Right renal cortex interstitium (tissue), 3 donors: ENCODE measurements at places on chromosomes 6 and 20. TPM values are rescaled to one million over a fixed set of nuclear protein-coding genes. Genes with fewer than 3 reads are reported as not detected.

DNA sequence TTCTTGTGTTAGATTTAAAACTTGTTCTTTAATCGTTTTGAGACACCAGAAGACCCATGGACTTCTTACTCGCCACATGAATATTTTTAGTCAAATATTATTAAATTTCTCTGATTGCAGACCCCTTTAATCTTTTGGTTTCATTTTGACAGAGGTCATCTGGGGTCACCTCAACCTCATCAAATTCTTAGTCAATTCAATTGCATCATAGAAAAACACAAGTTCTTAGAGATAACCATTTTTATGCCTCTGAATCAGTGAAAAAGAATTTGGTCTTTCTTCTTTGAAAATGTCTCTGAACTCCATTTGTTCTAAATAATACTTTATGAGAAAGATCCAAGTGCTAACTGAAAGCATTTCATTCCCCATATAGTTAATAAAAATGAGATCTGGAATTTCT is 55.2 kb upstream of the CBLN4 start:
- no peak for DNase-seq

DNA sequence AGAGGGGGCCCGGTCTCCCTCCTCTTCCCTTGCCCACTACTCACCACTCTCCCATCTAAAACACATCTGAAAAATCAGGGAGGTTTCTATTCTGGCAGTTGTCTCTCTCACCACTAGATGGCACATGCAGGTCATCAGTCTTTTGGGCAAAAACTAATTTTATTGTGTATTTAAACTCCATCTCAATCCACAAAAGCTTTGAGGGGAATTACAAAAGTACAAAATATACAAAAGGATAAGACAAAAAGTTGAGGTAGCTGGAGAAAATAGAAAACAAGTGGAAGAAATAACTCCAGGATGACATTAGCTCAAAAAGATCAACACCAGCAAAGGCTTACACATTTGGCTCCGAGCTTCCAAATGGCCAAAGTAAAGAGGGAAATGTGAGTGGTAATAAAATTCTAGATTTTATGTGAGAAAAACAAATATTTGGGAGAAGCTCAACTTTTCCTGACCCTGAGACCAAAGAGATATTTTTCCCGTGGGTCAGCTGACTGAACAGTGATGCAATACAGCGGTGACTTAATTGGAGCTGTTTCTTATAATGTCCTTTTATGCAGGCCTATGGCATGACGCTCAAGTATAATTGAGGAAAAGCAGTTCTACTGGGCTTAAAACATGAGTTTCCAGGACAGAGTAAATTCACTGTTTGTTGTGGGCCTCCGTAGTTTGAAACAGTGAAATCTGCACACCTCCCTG is 79.8 kb upstream of the CHD6 start:
- DNase-seq, result no peak

DNA sequence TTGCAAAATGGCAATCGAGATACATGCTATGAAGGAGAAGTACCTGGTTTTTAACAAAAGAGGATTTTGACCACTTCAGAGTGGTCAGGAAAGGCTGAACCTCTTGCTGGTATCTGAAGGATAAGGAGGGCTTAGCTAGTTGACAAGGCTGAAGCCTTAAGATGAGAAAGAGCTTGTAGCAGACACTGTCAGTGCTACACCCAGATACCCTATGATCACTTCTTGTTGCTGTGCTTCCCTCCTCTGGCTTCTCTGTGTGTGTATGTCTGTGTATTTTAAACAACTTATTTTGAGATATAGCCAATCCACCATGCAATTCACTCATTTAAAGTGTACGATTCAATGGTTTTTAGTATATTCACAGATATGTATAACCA is 38.9 kb upstream of the TGM2 start:
- no peak for DNase-seq

GRCh38 chr6:44094403-44095242 is 32.6 kb downstream of the MRPL14 start:
- DNase-seq, result no peak

DNA sequence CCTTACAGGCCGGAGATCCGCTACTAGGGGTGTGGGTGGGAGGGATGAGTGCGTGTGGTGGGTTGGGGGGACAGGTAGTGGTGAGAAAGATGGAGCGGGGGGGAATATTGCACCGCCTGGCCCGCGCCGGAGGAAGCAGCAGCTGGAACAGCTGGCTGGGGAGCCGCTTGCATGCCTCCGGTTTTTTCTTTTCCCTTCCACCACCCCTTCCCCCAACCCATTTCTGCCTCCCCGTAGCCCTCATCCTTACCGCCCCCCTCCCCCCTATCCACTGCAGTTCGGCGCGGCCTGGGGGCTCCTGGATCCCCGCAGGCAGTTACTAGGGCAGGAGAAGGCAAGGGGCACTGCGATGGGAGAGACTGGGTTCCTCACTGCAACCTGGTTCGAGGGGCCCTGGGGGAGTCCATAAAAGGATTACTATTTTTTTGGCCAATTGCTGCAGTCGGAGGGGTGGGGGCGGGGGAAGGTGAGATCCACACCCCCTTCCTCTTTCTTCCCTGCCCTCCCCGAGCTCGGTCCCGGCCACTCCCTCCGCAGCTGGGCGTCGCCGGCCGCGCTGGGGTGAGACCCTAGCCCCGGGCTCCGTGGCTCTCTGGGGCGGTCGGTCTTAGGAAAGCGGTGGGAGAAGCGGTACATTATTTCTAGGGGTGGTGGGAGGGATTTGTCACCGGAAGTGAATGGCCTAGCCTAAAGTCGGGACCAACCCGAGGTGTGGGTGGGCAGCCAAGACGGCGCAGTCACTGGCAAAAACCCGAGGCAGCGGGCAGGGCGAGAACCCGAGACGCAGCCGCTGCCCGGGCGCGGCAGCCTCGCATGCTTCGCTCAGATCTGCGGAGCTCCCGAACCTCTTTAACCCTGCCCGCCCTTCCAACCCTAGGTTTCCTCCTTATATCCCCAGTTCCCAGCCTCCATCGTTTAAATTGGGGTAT is 824 bp upstream of the TBCC start:
- no peak for DNase-seq

- DNase-seq, result no peak
Measured at GRCh38 chr6:75107913-75108312, 97.9 kb downstream of the COL12A1 start.

DNA sequence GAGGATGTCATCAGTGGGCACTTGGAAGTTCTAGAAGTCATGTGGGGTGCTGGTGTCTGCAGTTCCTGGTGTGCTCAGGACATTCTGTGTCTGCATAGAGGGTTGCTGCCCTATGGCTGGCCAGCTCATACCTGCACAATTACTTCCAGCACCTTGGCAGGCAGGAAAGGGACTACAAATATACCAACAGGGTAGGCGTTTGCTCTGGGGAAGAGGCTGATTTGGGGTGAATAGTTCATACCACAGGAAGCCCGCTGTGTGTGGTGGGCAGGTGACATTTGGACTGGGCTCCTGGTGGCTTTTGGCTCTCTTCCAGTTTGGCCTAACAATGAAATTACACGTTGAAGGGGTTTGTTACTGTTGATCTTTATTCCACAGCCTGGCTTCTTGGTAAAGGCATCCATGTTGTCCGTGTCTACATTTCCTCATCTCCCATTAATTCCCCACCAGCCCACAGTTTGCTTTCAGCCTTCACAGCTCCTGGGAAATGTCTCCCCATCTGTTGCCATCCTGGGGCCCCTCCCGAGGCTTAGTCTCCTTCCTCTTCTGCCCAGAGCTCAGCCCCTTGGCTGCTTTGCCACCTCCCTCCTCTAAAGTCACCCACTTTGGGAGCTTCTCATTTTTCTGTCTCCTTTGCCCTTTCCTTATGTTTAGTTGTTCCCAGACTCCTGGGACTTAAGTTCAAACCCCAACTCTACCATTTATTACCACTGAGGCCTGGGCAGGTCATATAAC is 88.1 kb downstream of the RSPH3 start:
- no peak for DNase-seq

DNA sequence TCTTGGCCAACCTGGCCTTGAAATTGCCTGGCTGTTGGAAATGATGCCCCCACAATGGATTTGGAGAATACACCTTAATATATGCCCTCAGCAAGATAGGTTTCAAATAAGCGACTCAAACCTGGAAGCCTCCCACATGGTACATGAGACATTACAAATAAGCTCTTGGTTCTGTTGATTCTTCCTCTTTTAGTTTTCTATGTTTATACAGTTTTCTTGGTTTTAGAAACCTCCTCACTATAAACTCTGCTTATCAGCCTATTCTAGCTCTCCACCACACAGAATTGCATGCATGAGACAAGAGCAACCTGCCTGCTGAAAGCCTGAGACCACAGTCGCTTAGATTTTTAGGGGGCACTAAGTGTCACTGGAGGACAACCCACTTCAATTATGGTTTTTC is 108.8 kb upstream of the PREP start:
- no peak for DNase-seq

GRCh38 chr6:28838634-28839442 is 84.9 kb downstream of the TRIM27 start:
- DNase-seq, result peak; percentile 57

DNA sequence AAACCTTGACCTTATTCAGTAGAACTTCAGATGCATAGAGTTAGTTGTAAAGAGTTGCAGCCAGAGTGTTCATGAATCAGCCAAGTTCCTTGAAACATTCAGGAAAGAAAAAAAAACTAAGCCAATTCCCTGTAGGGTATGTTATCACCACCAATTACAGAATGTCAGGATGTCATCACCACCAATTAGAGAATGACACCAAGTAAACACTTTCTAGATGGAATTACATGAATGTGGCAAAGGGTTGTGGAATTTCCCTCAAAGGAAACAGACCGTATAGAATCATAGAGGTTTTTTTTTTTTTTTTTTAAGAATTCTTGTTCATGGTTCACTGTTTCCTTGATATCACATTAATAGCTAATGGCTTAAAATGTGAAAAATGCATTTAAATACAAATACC is 472.1 kb upstream of the RNF217 start:
- no peak for DNase-seq

- DNase-seq, result peak; percentile 33
Measured at GRCh38 chr6:133512410-133513016, 271.4 kb downstream of the EYA4 start.

DNA sequence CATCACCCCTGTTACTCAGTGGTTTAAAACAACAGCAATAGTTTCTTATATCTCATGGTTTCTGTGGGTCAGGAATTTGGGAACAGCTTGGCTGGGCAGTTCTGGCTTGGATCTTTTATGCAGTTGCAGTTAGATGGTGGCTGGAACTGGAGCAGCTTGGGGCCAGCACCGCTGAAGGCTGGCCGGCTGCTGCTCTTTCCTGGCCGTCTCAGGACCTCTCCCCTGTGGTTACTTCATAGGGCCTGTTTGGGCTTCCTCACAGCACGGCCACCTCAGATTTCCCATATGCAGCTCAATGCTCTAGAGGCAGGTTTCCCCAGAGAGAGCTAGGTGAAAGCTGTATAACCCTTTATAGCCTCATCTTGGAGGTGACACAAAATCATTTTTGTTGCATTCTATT is 15.6 kb downstream of the PKIG start:
- no peak for DNase-seq

DNA sequence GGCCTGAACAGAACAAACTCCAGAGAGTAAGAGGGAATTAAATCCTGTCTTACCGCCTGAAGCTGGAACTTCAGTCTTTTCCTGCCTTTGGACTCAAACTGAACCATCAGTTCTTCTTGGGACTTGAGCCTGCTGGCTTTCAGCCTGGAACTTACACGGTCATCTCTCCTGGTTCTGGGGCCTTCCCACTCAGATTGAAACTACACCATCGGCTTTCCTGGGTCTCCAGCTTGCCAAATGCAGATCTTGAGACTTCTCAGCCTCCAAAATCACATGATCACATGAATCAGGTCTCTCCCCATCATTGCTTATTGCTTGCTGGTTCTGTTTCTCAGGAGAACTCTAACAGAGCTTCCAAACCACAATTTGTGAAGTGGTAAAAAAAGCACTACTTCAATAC is 276.3 kb downstream of the KIF16B start:
- no peak for DNase-seq

DNA sequence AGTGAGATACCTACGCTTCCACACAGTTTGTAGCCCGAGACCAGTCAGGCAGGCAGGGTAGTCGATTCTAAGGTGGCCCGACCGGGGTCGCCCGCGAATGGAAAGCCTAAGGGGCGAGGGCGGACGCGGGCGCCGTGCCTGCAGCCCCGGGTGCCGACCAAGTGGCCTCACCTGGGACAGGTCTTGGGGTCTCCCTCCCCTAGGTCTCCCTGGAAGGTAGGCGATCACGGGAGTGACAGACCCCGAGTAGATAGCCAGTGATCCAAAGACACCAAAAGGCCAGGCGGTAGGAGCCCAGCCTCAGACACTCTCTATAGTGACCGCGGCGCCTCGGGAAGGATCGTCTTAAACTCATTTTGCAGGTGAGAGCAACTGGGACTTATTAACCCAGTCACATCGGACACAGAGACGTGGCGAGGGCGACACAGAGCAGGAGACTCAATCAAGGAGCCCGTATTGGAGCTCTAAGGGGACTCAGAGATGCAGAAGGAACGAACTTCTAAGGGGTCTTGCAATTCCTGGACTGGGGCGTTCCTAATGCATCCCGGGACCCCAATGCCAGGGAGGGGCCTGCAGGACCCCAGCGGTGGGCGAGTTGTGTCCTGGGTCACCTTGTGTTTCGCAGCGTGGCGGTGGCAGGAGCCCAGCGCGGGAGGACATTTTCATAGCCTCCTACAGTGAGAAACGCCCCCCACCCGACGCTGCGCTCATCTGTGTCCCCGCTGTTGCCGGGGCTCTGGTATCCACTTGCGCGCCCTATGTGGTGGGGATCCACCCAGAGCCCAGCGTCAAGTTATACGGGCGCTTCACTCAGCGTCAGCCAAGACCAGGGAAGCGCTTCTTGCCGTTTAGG is 2.1 kb upstream of the VSX1 start:
- DNase-seq, result no peak

GRCh38 chr6:56223995-56224394 is 23.4 kb downstream of the COL21A1 start:
- no peak for DNase-seq

DNA sequence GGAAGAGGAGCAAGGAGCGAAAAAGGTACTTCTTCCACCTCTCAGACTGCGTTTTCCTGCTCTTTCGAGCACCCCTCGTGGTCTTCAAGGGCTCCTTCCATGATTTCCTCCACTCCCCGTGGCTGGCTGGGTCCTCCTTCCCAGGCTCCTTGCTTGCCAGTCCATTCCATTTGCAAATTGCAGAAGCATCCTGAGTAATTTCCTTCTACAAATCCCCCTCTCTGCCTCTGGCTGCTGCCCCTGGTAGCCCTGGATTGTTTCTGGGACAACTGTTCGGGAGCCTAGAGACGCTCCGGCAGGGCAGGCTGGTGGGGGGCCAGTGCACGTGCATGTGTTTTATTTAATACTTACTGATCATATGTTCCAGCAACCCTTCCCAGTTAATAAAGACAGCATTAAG is 173.1 kb downstream of the ZMYND8 start:
- no peak for DNase-seq

GRCh38 chr6:90497411-90497810 is 89.5 kb downstream of the MAP3K7 start:
- no peak for DNase-seq

Gene CGA
- polyA plus RNA-seq, result 0.53 TPM

Gene BIRC7
- 0.42 TPM for polyA plus RNA-seq

Gene PRRT1
- polyA plus RNA-seq, result 2.5 TPM

Gene TGIF2
- 59.1 TPM for polyA plus RNA-seq

Gene LIN28B
- 0.40 TPM for polyA plus RNA-seq

Gene SPEF1
- polyA plus RNA-seq, result 1.3 TPM

Gene C6orf118
- polyA plus RNA-seq, result 4.5 TPM

Gene VNN1
- polyA plus RNA-seq, result 0.18 TPM
